ENCODE measurements at places on chromosomes 13 and 19.
A peak's percentile ranks its signal among the peaks of the same experiment; 100 is the strongest.

GRCh38 chr19:5480427-5480836 is 25.2 kb downstream of the ZNRF4 start:
- DNase-seq = peak; percentile 7

DNA sequence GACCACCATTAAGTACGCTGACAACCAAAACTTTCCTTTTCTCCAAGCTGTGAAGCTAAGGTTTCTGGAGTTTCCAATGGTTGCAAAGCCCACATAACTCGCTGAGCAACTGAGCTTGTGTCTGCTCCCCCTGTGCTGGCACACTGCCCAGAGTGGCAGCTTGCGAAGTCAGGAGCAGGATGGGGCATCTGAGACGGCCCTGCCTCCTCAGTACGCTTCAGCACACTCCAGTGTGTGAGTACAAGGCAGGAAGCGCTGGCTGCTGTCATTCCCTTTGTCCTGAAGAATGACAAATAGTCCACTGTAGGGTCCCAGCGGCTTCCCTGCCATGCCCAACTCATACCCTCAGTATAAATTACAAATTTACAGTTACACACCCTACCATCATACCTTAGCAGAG is 51.5 kb downstream of the SKA3 start:
- no peak for DNase-seq

DNA sequence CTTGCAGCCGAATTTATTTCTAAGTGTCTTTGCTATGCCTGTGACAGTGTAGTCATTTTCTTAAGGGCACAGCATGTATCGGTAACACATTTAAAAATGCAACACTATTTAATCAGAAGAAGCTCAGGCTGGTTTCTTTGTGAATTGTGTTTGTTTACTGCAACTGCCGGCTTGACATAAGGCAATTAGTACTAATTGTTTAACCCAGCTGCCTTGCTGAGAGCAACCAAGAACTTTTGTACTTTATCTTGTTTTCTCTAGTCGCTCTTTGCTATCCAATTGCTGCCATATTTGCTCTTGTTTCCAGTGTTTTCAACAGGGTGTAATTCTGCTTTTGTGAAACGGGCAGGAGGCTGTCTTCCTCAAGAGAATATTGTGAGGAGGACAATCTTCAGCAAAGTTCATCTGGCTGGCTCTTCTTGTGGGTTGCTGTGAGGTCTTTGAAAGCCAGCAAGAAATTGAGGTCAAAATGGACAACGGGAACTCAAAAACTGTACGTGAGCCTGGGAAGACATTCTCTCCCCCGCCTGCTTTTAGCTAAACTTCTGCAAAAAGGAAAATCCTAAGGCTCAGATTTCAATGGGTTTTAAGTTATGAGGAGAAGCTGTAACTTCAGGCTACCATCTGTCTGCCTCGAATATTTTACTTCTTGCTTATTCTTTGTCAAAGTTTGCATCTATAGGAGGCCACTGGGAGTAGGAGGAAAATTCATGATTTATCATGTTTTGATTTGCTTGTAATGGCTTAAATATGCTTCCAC is 75.8 kb upstream of the TSHZ3 start:
- no peak for DNase-seq

- peak; percentile 55 for DNase-seq
Measured at GRCh38 chr13:105991622-105992277, 543.7 kb downstream of the EFNB2 start.

GRCh38 chr13:71814806-71815360 is 52.1 kb downstream of the DACH1 start:
- DNase-seq = no peak

DNA sequence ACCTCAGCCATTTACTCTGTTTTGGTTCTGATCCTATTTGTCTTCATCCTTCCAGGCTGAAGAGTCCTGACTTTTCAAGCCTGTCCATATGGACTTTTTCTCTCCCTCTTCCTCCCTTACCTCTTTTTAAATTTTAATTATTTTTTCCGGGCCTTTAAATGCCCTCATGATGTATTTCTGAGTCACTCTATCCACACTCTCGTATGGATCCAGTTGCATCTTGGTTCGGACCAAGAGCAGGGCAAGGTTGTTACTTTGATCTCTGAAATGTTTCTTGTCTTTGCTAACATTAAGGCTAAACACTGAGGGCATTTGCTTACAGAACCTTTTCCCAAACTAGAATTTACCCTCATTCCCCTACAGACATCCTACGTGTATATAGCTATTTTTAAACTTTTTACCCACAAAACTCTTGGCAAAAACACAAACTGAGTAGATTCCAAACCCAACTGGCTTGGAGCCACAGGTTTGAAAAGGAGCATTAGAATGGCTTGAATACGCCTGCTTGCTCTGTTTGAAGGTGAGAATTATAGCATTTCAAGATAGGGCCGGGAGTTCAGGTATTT is 47.4 kb upstream of the SERPINE3 start:
- peak; percentile 6 for DNase-seq

DNA sequence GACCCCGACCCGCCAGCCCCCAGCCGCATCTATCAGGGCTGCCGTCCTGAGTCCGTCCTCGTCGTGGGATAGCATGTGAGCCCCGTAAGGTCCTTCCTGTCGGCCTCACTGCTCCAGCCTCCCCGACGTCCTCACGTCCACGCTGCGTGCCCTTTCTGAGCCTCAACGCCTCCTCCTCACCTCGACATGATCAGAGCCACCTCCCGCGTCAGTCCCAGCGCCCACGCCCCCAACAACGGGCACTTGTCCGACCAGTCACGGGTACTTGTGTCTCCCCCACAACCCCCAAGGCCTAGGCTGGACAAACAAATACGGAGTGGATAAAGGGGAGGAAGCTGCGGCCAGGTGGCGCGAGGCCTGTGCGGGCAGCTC is 665 bp downstream of the ZNF497 start:
- DNase-seq = peak; percentile 37
